Mesothelial cell of epicardium (in vitro differentiated cells): ENCODE measurements at places on chromosomes 2 and 18.
A peak's percentile ranks its signal among the peaks of the same experiment; 100 is the strongest.

GRCh38 chr2:161004379-161004778, 155.8 kb upstream of the TANK start:
- H3K4me1 ChIP-seq = no peaks in the 10 kb centered on the region
- H3K4me3 ChIP-seq = no peak overlapping the region
- no peak for DNase-seq

- H3K27ac ChIP-seq = no peak overlapping the region
- DNase-seq = no peak
- peaks cover 54% of the 10 kb centered on the region for H3K27me3 ChIP-seq
- no peaks in the 10 kb centered on the region for H3K36me3 ChIP-seq
Observed at GRCh38 chr2:29317077-29317517, 201.9 kb downstream of the CLIP4 start.

- no peak within 1 kb of the TSS for H3K27ac ChIP-seq
- peak; percentile 43 for DNase-seq
- H3K27me3 ChIP-seq = peaks cover 27% of the 10 kb centered on the region
Observed at GRCh38 chr18:43277164-43277600, at the start of gene SYT4. Gene SYT4 (minus strand): TSS chr18:43277490. CDS start chr18:43277281, 209 bp downstream.

GRCh38 chr2:46327627-46328026, 30.4 kb downstream of the EPAS1 start:
- H3K36me3 ChIP-seq = no peaks in the 10 kb centered on the region
- no peak overlapping the region for H3K4me3 ChIP-seq
- H3K27me3 ChIP-seq = no peaks in the 10 kb centered on the region
- no peak for DNase-seq

DNA sequence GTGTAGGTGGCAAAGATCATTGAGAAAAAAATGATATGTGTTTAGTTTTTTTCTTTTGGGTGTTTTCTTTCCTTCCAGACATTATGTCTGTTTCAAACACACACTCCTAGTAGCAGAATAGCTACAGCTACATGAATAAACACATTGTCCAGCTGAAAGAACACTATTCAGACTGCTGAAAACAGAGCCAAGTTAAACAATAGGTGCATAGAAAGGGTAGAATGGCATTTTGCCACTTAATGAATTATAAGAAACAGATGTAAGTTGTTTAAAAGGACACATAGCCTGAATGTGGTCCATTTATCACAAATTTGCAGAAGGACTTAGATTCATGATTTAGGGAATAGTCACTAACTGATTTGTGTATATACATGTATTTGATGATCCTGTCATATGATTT, 20.1 kb downstream of the CTLA4 start:
- no peak overlapping the region for H3K27ac ChIP-seq
- H3K4me1 ChIP-seq = peaks cover 3% of the 10 kb centered on the region
- no peak overlapping the region for H3K4me3 ChIP-seq
- no peak for DNase-seq
- peaks cover 4% of the 10 kb centered on the region for H3K27me3 ChIP-seq
- no peaks in the 10 kb centered on the region for H3K36me3 ChIP-seq
